ENCODE measurements at places on chromosomes 2 and 18.

- no peak overlapping the region for H3K27ac ChIP-seq
- no peak overlapping the region for H3K4me3 ChIP-seq
- H3K27me3 ChIP-seq: peaks cover 9% of the 10 kb centered on the region
- H3K4me1 ChIP-seq: no peaks in the 10 kb centered on the region
These were observed 113.2 kb downstream of the ACKR3 start for GRCh38 chr2:236682651-236683422.

DNA sequence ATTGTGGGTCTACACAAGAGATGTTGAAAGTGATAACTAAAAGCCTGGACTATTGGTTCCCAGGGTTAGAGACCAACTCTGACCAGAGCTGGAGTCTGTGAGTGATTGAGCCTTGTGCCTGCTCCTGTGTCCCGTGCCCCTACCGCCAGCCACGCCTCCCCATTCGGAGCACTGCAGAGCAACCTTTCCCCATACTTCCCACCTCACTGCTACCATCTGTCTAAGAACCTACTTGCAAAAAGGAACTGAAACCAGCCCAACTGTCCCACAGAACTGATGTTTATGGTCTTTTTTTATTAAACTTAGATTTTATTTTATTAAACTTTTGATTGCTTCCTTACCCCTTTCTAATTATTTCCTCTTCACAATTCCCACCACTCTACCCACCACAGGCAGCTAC lies 300.3 kb upstream of the MGAT5 start:
- peaks cover 25% of the 10 kb centered on the region for H3K27me3 ChIP-seq
- no peak for DNase-seq
- H3K4me3 ChIP-seq: no peak overlapping the region
- H3K36me3 ChIP-seq: no peaks in the 10 kb centered on the region
- H3K4me1 ChIP-seq: peaks cover 5% of the 10 kb centered on the region

- peaks cover 4% of the 10 kb centered on the region for H3K36me3 ChIP-seq
- no peak for DNase-seq
- no peaks in the 10 kb centered on the region for H3K27me3 ChIP-seq
- H3K27ac ChIP-seq: no peak overlapping the region
- no peak overlapping the region for H3K4me3 ChIP-seq
These were observed 62.0 kb upstream of the CAB39 start for GRCh38 chr2:230650585-230651137.

DNA sequence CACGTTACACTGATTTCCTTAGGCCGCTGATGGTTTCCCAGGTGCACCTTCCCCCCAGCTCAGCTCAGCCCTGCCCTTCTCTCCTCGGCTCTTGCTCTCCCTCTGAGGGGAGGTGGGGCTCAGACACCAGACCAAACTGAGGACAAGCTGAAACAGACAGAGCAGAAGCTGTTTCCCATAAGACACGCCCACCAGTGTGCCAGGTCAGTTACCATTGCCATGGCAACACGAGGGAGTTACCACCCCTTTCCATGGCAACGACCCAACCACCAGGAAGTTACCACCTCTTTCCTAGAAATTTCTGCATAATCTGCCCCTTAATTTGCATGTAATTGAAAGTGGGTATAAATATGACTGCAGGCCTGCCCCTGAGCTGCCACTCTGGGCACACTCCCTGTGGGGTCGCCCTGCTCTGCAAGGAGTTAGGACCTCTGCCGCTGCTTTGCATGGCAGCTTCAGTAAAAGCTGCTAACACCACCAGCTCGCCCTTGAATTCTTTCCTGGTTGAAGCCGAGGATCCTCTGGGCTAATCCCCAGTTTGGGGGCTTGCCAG lies 120.9 kb upstream of the SMIM21 start:
- H3K27me3 ChIP-seq: peaks cover 12% of the 10 kb centered on the region
- peaks cover 2% of the 10 kb centered on the region for H3K4me1 ChIP-seq
- H3K36me3 ChIP-seq: no peaks in the 10 kb centered on the region
- no peak for DNase-seq
- no peak overlapping the region for H3K4me3 ChIP-seq

- H3K4me3 ChIP-seq: no peak overlapping the region
- no peaks in the 10 kb centered on the region for H3K36me3 ChIP-seq
- no peak overlapping the region for H3K27ac ChIP-seq
- no peaks in the 10 kb centered on the region for H3K4me1 ChIP-seq
- no peak for DNase-seq
These were observed 424.4 kb upstream of the RGPD4 start for GRCh38 chr2:107402330-107402729.

DNA sequence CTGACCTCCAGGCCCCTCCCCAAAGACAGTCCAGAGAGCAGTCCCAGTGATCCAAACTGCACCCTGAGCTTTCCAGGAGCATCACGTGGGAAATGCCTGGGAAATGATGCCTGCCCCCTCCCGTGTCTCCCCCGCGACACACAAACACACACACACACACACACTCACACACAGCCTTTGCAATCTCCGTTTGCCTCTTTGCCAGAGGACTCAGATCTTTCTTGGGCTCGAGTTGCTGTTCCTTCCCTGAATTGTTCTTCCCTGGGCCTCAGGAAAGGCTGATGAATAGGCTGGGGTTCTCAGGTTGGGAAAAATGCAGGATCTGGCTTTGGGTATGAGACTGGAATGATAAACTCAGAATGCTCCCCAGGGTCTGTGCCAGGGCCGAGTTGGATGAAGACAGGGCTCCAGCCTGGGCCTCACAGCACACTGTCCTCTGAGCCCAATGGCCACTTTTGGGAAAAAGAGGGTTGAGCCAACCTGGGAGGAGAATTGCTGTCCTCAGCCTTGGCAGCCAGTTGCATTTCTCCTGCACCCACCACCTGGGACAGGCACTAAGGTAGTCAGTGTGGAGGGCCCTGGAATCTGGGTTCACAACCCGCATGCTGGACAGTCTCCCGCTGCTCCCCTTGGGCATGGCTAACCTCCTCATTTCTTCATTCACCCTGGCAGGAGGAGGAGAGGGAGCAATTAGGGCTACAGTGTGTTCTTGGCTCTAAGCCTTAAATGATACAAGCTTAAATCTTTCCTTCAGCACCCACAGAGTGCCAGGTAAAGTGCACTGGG lies 43.9 kb upstream of the ATP6V1B1 start:
- H3K4me3 ChIP-seq: no peak overlapping the region
- peaks cover 91% of the 10 kb centered on the region for H3K27me3 ChIP-seq
- no peak overlapping the region for H3K27ac ChIP-seq
- no peaks in the 10 kb centered on the region for H3K36me3 ChIP-seq

- no peaks in the 10 kb centered on the region for H3K27me3 ChIP-seq
- no peak overlapping the region for H3K4me3 ChIP-seq
- DNase-seq: no peak
- no peaks in the 10 kb centered on the region for H3K4me1 ChIP-seq
These were observed 96.2 kb downstream of the MEIS1 start for GRCh38 chr2:66531155-66531554.

GRCh38 chr2:109365131-109365530 lies 236.1 kb downstream of the SH3RF3 start:
- H3K36me3 ChIP-seq: peaks cover 3% of the 10 kb centered on the region
- no peaks in the 10 kb centered on the region for H3K27me3 ChIP-seq
- no peaks in the 10 kb centered on the region for H3K4me1 ChIP-seq
- no peak overlapping the region for H3K27ac ChIP-seq

DNA sequence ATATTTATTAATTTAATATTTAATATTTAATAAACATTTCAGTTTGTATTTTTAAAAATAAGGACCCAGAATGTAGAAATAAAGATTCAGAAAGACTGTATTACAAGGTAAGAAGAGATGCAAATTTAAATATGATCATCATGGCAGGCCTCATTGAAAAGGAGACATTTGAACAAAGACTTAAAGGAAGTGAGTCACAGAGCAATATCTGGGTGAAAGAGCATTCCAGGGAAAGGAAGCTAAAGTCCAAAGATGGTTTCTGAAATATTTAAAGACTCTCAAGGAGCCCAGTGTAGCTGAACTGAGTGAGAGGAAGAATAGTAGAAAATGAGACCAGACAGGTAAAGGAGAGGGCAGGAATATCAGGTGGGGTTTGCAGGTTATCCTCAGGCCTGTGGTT lies 5.9 kb downstream of the SCYGR4 start:
- no peaks in the 10 kb centered on the region for H3K36me3 ChIP-seq
- no peak for DNase-seq
- H3K4me1 ChIP-seq: no peaks in the 10 kb centered on the region
- no peak overlapping the region for H3K4me3 ChIP-seq
- H3K27me3 ChIP-seq: peaks cover 2% of the 10 kb centered on the region

DNA sequence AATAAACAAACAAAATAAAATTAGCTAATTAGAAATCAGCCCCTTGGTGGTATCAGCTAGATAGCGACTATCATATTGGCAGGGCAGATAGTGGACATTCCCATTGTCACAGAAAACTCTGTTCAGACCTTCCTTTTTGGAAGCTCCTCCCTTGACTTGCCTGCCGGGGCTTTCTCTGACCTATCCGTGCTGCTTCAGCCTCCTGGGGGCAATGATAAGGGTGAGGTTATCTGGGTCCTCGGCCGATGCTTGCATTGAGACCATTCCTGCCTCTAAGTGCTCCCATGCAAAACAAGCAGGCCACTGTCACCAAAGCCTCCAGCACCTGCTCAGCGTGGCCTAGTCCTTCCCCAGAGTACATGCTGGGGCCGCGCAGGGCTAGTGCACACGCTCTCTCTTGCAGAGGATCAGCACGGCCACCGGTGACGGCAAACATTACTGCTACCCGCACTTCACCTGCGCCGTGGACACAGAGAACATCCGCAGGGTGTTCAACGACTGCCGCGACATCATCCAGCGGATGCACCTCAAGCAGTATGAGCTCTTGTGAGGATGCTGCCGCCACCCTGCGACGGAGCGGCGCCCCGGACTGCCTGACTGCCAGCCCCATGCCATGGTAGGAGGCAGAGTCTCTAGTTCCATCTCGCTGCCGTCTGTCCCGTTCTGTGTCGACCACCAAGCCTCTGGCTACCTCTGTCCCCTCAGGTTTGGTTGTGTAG lies 27.4 kb downstream of the MPPE1 start:
- peak overlapping the region; percentile 7 for H3K27ac ChIP-seq
- peaks cover 5% of the 10 kb centered on the region for H3K4me1 ChIP-seq
- H3K36me3 ChIP-seq: peaks cover 12% of the 10 kb centered on the region
- no peak for DNase-seq
- H3K27me3 ChIP-seq: no peaks in the 10 kb centered on the region

DNA sequence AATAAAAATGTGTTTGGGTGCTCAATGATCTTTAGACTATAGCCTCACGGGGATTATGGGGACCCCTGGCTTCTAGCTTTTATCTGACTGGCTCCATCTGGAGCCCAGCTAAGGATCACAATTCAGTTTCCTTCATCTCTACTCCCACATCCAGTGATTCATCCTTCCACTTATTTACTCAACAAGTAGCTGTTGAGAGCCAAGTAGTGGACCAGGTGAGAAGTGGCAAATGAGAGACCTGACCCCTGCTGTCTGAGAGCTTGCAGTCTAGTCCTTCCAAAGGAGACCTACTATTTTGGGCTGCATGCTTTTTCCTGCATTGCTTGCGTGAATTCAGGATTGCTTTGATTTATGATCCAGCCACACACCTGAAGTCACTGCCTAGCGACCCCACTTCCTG lies 10.7 kb upstream of the DSG3 start:
- DNase-seq: no peak
- no peaks in the 10 kb centered on the region for H3K27me3 ChIP-seq
- no peak overlapping the region for H3K27ac ChIP-seq
- no peak overlapping the region for H3K4me3 ChIP-seq
- no peaks in the 10 kb centered on the region for H3K36me3 ChIP-seq

- H3K27me3 ChIP-seq: no peaks in the 10 kb centered on the region
- H3K27ac ChIP-seq: peak overlapping the region; percentile 91
- DNase-seq: no peak
- H3K4me3 ChIP-seq: peak overlapping the region; percentile 94
- H3K4me1 ChIP-seq: peaks cover 53% of the 10 kb centered on the region
- H3K36me3 ChIP-seq: peaks cover 22% of the 10 kb centered on the region
These were observed 1.2 kb downstream of the CNOT11 start for GRCh38 chr2:101253703-101254450.

DNA sequence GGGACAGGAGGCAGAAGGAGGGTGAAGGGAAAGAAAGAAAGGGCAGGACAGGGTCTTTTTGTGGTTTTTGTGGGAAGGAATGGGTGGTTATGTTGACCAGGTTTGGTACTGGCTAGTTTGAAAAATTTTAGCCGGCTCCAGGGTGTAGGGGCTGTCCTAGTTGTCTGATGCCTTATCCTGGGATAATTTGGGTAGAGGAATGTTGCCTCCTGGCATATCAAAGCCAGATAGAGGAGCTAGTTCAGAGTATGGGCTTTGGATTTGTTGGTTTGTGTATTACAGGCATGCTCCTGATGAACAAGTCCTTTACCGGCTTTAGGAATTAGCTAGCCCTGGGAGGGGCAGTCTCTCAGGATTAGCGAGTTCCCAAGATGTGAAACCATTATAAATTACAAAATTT lies 101.1 kb upstream of the LHCGR start:
- H3K27ac ChIP-seq: no peak overlapping the region
- no peaks in the 10 kb centered on the region for H3K36me3 ChIP-seq
- no peak for DNase-seq

GRCh38 chr18:79496237-79496977 lies 100.7 kb downstream of the NFATC1 start:
- H3K27ac ChIP-seq: peak overlapping the region; percentile 62
- no peaks in the 10 kb centered on the region for H3K27me3 ChIP-seq
- H3K4me3 ChIP-seq: no peak overlapping the region
- DNase-seq: no peak
- peaks cover 68% of the 10 kb centered on the region for H3K36me3 ChIP-seq

DNA sequence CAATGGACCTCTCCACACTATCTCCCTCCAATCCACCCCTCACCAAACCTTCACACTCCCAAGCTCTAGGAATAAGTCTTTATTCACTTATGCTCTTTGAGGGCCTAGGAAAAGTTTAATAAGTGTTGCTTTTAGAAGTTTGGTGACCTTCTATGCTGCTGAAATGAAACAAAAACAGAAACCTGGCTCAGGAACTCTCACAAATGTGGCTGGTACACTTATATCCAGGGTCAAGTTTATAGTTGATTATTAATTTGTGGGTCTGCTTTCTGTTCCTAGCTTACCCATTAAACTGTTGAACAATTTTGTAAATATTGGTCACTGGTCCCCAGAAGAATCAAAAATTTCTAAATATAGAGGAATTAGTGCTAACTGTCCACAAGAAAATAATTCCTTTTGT lies 14.2 kb upstream of the ANKRD44 start:
- no peaks in the 10 kb centered on the region for H3K27me3 ChIP-seq
- peaks cover 2% of the 10 kb centered on the region for H3K36me3 ChIP-seq
- H3K4me1 ChIP-seq: peaks cover 89% of the 10 kb centered on the region
- peak overlapping the region; percentile 59 for H3K4me3 ChIP-seq

GRCh38 chr2:85132397-85132796 lies 795 bp upstream of the TCF7L1 start:
- no peak overlapping the region for H3K27ac ChIP-seq
- peak overlapping the region; percentile 64 for H3K4me3 ChIP-seq
- H3K27me3 ChIP-seq: peaks cover 58% of the 10 kb centered on the region
- no peak for DNase-seq

- H3K27ac ChIP-seq: no peak overlapping the region
- H3K4me1 ChIP-seq: peaks cover 6% of the 10 kb centered on the region
- DNase-seq: no peak
These were observed 219.5 kb upstream of the TANK start for GRCh38 chr2:160940699-160941098.

- H3K4me3 ChIP-seq: peak overlapping the region; percentile 76
- H3K4me1 ChIP-seq: peaks cover 44% of the 10 kb centered on the region
- peaks cover 83% of the 10 kb centered on the region for H3K27me3 ChIP-seq
- DNase-seq: no peak
These were observed 8.2 kb downstream of the DLX2 start for GRCh38 chr2:172094294-172095145.

Measured in activated naive CD8-positive, alpha-beta T cell treated with anti-CD3 and anti-CD28 coated beads, Interleukin-2, amount 50 U/mL, for 24 hours (primary cell).